H1 (cell line): ENCODE measurements at places on chromosomes 5 and 9.

DNA sequence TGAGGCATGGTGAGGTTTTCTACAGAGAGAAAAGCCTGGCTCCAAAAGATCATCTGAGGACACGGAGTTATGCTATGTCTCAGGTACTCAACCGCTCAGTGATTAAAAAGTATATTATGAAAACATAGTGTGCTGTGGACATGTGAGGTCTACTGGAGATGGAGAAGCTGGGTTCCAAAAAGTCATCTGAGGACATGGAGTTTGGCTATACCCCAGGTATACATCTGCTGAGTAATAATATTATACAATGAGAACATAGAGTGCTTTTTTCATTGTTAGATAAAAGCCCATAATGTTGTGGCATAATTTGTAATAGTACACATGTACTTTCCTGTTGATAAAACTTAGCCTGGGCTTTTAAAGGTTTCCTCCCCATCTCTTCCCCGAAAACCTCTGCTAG is 70.7 kb upstream of the SHISAL2B start:
- no peak for DNase-seq

DNA sequence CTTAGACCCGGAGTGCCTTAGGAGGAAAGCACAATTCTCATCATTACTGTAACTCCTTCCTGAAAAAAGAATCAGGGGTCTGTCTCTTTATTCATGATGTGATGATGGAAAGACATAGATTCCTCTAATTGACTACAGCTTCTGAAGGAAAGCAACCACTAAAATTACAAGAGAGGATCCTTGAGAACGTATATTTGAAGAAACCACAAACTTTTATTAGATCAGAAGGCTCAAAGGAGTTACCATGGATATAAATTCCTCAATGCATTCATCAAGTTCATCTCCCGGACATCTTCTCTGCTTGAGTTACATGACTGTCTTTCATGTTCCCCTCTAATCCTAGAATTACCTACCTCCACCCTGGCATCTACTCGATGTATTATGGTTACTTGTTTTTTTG is 104.1 kb upstream of the PAPPA start:
- DNase-seq, result no peak

- no peak for DNase-seq
Observed at GRCh38 chr5:104594850-104595249, 1032.3 kb upstream of the NUDT12 start.

GRCh38 chr9:134328341-134328840 is 2.1 kb downstream of the RXRA start:
- DNase-seq, result no peak

DNA sequence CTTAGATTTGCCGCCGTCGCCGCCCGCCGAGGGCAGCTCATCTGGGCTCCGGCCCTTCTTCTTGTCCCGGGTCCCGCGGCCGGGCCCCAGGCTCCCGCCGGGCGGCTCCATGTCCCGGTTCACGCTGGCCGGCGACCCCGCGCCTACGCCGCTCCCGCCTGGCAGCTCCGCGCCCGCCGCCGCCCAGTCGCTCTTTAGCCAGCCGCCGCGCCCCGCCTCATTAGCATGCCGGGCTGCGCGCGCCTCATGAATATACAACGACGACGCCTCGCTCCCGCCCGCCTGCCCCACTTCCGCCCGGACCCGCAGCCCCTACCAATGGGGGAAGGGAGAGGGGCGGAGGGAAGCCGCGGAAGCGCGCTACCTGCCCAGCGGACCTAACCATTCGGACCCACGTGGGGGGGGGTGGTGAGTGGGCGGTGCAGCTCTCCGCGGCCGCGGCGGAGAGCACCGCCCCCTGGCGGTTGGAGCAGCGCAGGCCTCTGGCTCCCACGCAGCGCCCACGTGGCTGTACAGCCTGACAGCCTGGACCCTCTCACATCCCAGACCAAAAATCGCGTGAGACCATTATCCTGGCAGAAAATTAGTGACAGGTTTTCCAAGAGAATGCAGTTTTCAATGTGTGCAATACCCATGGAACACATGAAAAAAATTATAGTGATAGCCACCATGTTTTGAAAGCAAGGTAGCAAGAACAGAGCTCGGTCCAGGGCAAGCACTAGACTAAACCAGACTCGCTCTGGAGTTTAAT is at the start of gene DIAPH1:
DIAPH1 (minus strand) TSS at position 197 of the 751 bp plus-strand sequence; CDS start at position 111, 86 bp downstream.
- peak; percentile 94 for DNase-seq

- no peak for DNase-seq
Observed at GRCh38 chr5:178201927-178202235, 2.5 kb upstream of the HNRNPAB start.

DNA sequence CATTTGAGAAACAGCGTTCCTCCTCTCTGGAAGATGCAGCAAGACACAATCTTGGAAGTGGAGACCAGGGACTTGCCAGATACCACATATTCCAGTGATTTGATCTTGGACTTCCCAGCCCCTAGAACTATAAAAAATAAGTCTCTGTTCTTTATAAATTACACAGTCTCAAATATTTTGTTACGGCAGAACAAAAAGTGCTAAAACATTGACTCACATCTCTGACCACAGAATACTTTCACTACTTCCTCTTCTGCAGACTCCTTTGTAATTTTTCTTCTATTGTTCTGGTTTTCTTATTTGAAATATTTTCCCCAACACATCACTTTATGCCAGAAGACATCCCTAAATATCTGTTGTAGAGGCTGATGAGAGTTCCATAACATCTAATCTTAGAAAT is 706.1 kb upstream of the CDH18 start:
- DNase-seq, result no peak
